Adrenal gland (tissue), 19 donors: ENCODE measurements at places on chromosomes 13 and 19. TPM values are rescaled to one million over a fixed set of nuclear protein-coding genes. Genes with fewer than 3 reads are reported as not detected.
A peak's percentile ranks its signal among the peaks of the same experiment; 100 is the strongest.

AP1M2 gene
- 0.10 TPM for polyA plus RNA-seq

LRRC63 gene
- 1.3 TPM for polyA plus RNA-seq

DNA sequence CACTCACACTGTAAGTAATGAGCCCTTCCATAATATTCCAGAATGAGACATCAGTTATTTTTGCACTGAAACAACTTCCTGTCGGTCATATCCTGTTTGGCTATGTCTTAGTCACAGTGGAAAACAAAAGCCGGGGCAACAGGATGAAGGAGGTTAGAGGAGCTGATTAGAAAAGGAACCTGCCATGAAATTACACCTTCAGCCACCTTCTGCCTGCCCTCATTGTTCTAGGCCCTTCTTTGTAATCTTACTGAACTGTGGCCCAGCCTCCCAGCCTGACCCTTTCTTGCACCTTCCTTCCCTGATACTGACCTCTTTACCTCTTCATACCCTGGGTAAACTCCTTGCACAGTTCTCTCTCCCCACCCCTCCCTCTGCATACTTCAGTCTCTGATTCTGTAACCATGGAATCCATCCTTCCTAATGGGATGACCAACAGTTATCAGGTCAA is 67.3 kb downstream of the DOCK9 start:
- DNase-seq, result peak; percentile 25

DNA sequence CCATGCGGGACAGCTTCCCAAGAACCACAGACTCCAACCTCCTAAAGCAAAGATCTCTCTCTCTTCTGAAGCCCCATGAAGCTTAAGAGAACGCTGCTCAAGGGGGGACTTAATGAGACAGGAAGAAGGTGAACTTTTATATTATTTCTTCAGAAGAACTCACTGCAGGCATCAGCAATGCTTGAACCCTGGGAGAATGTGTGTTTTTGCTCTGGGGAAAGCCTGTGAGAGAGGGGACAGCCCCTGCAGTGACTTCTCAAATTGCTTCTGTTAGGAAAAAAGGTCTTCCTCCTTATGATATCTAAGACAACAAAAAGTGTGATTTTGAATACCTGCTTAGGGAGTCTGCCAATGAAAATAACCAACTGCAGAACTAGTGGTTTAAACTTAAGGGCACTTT is 23.0 kb downstream of the GJA3 start:
- DNase-seq, result no peak
